Memory B cell (primary cell): ENCODE measurements at places on chromosomes 2 and 18.

- DNase-seq = no peak
These were observed 82.3 kb downstream of the AQP4 start for GRCh38 chr18:26783170-26783569.

DNA sequence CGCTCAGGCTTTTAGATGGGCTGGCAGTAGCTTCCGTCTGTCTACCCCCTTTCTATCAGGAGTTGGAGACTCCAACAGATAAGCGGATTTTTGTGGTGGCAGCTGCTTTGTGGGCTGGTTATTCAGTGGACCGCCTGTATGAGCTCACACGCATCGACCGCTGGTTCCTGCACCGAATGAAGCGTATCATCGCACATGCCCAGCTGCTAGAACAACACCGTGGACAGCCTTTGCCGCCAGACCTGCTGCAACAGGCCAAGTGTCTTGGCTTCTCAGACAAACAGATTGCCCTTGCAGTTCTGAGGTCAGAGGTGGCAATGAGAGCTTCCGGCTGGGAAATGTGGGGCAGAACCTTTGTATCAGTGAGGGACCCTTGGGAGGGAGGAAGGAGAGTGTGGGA lies 14.8 kb downstream of the CAD start:
- no peak for DNase-seq

GRCh38 chr2:233329489-233330135 lies 22.0 kb downstream of the SAG start:
- no peak for DNase-seq

GRCh38 chr18:54880395-54881105 lies 52.3 kb downstream of the RAB27B start:
- DNase-seq = no peak

GRCh38 chr2:65615602-65616001 lies 183.2 kb upstream of the SPRED2 start:
- no peak for DNase-seq

- no peak for DNase-seq
These were observed 12.4 kb upstream of the VAPA start for GRCh38 chr18:9901377-9901776.

- no peak for DNase-seq
These were observed 30.7 kb downstream of the CNGA3 start for GRCh38 chr2:98376996-98377395.

- no peak for DNase-seq
These were observed 24.8 kb downstream of the TTC27 start for GRCh38 chr2:32652555-32653209.

GRCh38 chr2:218423584-218423983 lies 4.7 kb downstream of the VIL1 start:
- no peak for DNase-seq

DNA sequence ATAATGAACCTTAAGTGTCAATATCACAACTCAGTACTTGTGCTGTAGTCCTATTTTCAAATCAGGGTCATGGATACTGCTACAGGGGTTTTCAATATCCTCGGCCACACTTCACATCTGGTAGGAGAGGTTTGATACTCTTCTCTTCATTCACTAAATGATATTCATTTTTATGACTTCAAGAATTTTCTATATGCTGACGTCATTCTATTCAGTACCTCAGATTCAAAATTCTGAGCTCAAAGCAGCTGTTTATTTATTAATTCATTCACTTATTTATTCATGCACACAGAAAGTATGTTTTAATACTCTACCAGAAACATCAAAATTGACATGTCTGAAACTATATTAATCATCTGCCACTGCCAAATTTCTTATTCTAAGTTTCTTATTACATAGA lies 866.9 kb upstream of the LRRTM1 start:
- no peak for DNase-seq

- no peak for DNase-seq
These were observed 398.2 kb upstream of the TRIB2 start for GRCh38 chr2:12318427-12319057.

DNA sequence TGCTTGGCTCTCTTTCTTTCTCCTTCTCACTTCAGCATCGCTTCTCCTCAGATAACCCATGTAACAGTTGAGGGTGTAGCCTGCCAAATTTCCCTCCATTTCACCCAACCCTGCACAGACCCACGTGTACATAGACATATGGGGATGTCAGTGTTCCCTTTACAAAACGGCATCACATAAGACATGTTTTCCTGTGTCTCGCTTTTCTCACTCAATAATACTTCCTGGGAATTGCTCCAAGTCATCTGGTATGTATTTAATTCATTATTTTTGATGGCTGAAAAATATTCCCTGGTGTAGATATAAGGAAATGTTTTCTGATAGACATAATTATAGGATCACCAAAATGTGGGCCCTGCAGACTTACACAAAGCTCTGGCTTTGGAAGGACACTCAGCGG lies 176.8 kb downstream of the LOXHD1 start:
- no peak for DNase-seq

DNA sequence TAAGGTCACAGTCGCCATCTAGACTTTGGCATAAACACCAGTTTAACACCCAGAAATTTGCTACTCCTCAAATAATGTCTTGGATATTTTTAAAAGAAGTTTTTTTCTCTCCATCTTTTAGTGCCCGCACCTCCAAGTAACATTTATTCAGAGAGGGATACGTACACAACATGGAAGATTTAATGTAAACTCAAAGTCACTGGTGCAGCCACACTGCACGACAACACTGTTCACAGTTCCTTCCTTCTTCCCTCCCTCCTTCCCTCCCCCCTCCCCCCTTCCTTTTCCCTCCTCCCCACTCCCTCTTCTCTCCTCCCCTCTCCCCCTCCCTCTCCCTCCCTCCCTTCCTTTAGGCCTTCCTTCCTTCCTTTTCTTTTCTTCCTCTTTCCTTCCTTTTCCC lies 56.5 kb downstream of the NPPC start:
- no peak for DNase-seq

DNA sequence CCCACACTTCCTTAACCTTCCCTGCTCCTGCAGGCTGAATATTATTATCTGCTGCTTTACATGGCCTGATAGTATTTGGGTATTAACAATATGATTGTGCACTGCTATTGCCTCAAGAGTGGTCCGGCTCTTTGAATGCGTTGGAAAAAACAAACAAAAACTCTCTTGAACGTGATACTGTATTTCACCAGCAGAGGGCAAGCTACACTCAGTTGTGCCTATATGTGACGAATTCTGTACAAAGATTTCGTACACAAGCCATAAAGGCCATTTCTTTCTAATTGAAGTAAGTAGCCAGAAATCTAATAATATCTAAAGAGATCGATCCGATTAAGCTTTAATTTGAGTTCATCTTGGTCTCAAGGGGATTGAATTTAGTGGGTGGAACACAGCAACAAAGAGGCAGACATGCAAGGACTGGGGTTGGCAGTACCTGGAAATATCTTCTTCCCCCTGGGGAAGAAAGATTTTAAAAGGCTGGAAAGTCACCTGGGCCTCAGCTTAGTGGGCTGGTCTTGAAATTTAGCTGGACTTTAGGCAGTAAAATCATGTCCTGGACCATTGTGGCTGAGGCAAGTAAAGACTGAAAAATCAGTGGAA lies 49.3 kb upstream of the RAB6D start:
- no peak for DNase-seq

- no peak for DNase-seq
These were observed 3.1 kb downstream of the DNAH6 start for GRCh38 chr2:84519332-84519957.

- DNase-seq = no peak
These were observed 34.6 kb downstream of the IAH1 start for GRCh38 chr2:9508931-9509330.

DNA sequence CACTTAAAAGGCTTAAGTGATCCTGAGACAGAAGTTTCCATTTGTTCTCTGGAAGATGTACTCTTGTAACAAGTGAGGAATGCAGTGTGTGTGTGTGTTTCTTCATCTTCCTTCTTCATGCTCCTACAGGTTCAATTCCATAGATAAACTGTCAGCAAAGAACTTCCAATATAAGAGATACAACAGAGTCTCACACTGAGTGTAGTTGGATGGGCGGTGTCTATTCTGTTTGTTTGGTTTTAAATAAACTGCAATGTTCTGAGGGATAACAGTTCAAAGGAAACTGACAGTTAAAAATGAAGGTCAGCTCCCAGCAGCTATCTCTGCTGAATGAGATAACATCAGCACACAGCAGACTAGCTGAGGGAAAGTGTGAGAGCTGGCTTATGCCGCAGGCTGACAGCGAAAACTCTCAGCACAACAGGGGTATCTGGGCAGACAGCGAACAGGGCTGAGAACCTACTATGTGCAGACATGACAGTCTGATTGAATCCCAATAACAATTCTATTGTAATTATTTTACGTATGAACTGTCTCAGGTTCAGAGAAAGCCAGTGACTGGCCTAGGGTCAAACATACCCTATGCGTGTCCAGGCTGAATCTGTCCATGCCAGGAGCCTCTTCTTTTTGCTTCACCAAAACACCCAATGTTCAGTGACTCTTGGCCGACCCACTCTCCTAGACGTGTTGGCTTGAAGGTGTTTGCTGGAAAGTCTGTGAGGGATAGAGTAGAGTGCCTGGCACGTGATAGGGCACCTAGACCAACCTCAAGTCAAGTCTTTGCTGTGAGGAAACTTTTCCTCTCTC lies 201.9 kb upstream of the TRIB2 start:
- no peak for DNase-seq

DNA sequence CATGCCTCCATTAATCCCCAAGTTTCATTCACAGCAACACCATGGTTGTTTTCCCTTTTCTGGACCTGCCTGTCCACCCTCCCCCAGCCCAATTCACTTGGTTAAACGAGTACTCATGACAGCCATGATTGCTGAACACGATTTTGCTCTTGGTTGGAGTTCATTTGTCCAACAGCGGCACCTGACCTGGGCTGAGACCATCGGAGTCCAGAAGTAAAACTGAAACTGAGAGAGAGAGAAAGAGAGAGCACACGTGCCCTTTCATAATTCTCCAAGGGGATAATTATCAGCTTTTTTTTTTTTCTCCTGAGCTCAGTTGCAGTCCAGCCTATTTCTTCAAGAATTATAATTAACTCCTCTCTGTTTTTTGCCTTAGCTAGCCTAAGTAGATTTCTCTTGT lies 13.7 kb upstream of the KIF5C start:
- no peak for DNase-seq

DNA sequence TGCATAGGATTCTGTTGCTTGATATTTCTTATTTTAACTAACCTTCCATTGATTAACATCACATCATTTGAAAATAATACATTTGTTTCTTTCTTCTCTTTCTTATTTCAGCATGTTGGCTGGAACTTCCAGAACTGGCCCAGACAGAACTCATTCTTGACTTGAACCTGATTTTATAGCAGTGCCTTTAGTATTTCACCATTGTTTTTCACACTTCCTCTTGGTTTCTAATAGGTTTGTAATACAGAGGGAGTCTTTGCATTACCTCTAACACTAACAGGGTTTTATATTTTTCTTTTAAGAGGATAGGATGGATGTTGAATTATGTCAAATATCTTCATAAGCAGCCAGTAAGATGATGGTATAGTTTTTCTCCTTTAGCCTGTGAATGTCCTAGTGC lies 39.2 kb downstream of the SEMA4F start:
- DNase-seq = no peak

GRCh38 chr2:24432121-24432520 lies 58.9 kb upstream of the NCOA1 start:
- DNase-seq = no peak

- DNase-seq = no peak
These were observed 1.2 kb downstream of the SERTAD2 start for GRCh38 chr2:64652231-64653108.

- no peak for DNase-seq
These were observed 237.3 kb downstream of the C1D start for GRCh38 chr2:67825476-67825875.

GRCh38 chr2:10750610-10751009 lies 29.2 kb downstream of the ATP6V1C2 start:
- no peak for DNase-seq

- no peak for DNase-seq
These were observed 54.7 kb upstream of the CAB39 start for GRCh38 chr2:230657906-230658305.

DNA sequence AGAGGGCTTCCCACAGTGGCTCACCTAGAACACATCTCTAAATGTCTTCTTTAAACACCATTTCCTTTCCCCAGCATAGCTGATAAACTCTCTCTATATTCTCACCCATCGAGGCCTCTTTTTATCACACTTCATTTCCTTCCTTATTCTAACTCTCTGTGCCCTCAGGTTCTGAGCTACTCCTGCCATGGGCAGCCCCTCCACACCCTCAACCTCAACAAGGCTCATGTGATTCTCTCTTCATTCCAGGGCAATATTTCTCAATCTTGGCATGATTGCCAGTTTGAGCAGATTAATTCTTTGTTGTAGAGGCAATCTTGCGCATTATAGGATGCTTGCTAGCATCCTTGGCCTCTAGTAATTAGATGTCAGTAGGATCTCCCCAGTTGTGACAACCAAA lies 999.1 kb downstream of the TSN start:
- no peak for DNase-seq

DNA sequence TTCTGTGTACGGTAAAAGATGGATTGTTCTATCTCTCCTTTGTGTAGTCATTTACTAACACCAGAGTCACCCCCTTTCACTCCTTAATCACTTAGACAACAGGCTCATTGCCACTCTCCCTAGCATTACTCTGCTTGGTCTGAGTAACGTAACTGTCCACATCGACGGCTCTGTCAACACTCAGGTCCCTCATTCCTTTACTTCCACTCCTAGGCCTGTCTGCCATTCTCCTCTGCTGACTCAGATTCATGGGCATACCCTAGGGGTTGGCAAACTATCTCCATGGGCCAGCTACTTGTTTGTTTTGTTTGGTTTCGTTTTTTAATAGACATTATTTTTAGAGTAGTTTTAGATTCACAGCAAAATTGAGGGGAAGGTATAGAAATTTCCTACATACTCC lies 243.9 kb downstream of the NR4A2 start:
- no peak for DNase-seq

- DNase-seq = no peak
These were observed 74.2 kb upstream of the TFCP2L1 start for GRCh38 chr2:121359170-121359569.

DNA sequence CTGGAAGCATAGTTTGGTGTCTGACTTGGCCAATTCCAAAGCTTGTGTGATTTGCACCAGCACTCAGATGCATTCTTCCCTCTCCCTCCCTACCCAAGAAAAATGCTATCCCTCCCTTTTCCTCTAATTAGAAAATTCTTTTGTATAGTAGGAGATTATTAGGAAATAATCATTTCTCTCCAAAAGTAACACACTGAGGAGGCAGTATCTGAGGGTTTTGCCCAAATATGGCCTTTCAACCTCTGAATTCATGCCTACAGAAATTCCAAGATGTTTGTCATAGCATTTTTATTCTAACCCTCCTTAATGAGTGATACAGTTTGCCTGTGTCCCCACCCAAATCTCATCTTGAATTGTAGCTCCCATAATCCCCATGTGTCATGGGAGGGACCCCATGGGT lies 5.0 kb upstream of the TMEM18 start:
- no peak for DNase-seq

- DNase-seq = no peak
These were observed 72.8 kb downstream of the ABI2 start for GRCh38 chr2:203400805-203401585.

- DNase-seq = no peak
These were observed 65.3 kb downstream of the WDR75 start for GRCh38 chr2:189506514-189506976.
